ENCODE measurements at places on chromosomes 2 and 18. TPM values are rescaled to one million over a fixed set of nuclear protein-coding genes. Genes with fewer than 3 reads are reported as not detected.

ZEB2 gene
- 121 TPM for total RNA-seq

CDH2 gene
- 224 TPM for total RNA-seq

EMILIN1 gene
- 3.2 TPM for total RNA-seq

COL6A3 gene
- 0.07 TPM for total RNA-seq

IL1RL2 gene
- not detected for total RNA-seq

CD207 gene
- 0.51 TPM for total RNA-seq

DRC1 gene
- 2.3 TPM for total RNA-seq

SPEG gene
- 92.9 TPM for total RNA-seq

HADHB gene
- total RNA-seq: 30.5 TPM

TEKT4 gene
- total RNA-seq: not detected

MLPH gene
- 4.3 TPM for total RNA-seq

ITGB6 gene
- total RNA-seq: not detected

GPBAR1 gene
- 1.6 TPM for total RNA-seq

FAM228B gene
- 18.9 TPM for total RNA-seq

Data from glutamatergic neuron (in vitro differentiated cells).